ENCODE measurements at places on chromosomes 16 and 17. TPM values are rescaled to one million over a fixed set of nuclear protein-coding genes. Genes with fewer than 3 reads are reported as not detected.
A peak's percentile ranks its signal among the peaks of the same experiment; 100 is the strongest.

C17orf107 gene
- total RNA-seq: 8.3 TPM

DNA sequence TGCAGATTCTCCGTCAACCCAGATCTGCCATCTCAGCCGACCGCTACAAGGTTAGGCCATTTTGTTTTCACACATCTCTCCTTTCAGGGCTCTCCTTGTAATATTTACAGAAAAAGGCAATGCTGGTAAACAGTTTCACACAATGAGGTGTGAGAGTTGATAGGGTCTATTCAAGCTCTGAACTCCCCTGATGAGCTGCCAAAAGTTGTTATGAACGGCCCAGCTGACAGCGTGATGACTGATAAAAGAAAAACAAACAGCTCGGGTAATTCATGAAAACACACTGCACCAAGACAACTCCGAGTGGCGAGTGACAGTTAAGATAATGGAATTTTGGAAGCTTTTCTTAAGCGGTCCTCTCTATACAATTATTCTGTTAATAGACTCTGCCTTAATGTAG, 68.1 kb upstream of the IRX5 start:
- DNase-seq: peak; percentile 18

TP53TG3 gene
- total RNA-seq: not detected

PRCD gene
- not detected for total RNA-seq

DNA sequence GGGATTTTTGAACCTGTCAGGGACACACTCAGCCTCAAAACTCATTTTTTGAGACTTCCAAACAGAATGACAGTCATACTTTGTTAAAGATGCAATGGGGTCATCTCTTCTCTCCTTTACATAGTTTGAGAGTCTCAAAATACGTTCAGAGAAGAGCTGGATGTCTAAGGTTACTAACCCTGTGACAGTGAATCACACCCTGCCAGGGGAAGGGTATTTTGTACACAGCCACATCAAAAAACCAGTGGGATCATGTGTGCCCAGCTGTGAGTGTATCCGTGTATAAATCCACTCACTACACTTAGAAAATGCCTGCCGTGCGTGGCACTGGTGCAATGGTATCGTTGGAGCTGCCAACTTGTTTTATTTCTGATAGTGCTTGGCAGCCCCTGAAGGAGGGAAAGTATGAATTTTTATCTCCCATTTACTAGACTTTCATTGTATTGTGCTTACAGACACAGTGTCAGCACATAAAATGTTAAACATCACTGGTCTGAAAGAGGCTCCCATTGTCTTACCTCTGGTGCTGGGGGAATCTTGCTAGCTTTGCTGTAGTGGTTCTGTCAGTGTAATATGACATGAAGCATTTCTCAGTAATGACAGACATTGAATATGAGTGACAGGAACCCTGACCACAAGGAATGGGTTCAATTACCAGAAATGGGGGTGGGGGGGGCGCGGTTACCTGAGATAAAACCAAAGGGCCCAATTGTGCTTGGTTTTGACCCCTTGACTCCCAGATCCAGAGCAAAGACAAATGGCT, 256.3 kb downstream of the FTO start:
- DNase-seq: no peak

CCL23 gene
- total RNA-seq: not detected

- DNase-seq: no peak
These were observed 17.8 kb upstream of the METRNL start for GRCh38 chr17:83061586-83061985.

GRCh38 chr16:4686497-4687210, 6.7 kb upstream of the NUDT16L1 start:
- no peak for DNase-seq

USP43 gene
- total RNA-seq: 13.4 TPM

DNA sequence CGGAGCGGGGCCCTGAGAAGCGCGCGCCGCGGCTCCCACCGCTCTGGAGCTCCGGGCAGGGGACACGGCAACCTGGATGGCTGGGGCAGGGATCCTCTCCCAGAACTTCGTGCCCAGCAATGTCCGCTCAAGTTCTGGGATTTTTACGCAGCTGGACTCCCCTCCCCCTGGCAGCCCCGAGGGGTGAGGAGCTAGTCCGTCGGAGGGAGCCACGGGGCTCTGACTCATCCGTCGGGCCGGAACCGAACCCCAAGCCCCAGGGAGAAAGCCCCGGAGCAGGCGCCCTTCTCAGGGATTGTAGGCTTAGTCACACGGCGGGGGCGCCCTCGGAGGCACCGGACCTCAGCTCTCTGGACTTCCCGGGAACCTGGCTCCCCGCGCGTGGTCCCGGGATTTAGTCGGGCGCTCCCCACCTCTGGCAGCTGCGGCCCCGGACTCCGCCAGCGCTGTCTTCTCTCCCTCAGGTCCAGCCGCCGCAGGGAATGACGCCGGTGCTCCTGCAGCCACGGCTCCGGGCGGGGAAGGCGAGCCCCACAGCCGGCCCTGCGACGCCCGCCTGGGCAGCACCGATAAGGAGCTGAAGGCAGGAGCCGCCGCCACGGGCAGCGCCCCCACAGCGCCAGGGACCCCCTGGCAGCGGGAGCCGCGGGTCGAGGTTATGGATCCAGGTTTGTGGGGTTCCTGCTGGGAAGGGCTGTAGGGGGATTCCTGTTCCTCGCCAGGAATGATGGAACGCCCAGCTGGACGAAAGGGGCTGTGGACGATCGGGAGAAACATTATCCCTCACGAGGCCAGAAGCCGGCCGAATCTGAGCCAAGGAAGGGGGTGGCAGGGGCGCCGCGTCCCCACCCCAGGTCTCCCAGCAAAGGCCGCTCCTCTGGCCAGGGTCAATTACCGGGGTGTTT, 830 bp downstream of the SPHK1 start:
- peak; percentile 59 for DNase-seq

PYY gene
- total RNA-seq: 0.79 TPM

DNA sequence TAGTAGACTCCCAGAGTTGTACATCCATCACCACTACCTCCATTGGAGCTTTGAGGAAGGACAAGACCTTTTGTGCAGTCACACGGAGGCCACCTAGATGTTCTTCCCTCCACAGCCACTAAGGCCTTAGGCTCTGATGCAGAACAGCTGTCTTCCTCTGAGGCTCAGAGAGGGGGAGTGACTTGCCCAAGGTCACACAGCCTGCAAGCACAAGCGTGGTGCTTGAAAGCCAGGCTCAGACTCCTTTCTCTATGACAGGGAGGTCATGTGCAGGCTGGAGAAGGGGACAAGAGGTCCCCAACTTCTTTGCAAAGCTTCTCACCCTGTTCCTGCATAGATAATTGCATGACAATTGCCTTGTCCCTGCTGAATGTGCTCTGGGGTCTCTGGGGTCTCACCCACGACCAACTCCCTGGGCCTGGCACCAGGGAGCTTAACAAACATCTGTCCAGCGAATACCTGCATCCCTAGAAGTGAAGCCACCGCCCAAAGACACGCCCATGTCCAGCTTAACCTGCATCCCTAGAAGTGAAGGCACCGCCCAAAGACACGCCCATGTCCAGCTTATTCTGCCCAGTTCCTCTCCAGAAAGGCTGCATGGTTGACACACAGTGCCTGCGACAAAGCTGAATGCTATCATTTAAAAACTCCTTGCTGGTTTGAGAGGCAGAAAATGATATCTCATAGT, 12.7 kb downstream of the SCGB1C2 start:
- DNase-seq: no peak

DNAJC7 gene
- total RNA-seq: 47.7 TPM

- DNase-seq: peak; percentile 27
These were observed 79.5 kb downstream of the PMP22 start for GRCh38 chr17:15185625-15185991.

GRCh38 chr16:75820672-75821071, 94.4 kb upstream of the CPHXL start:
- DNase-seq: peak; percentile 3

GRCh38 chr16:77739559-77739892, 17.2 kb downstream of the NUDT7 start:
- DNase-seq: peak; percentile 58

- DNase-seq: no peak
These were observed 129.0 kb downstream of the CCDC144A start for GRCh38 chr17:16818821-16819683.

- no peak for DNase-seq
These were observed 363.5 kb downstream of the CPPED1 start for GRCh38 chr16:12440228-12440530.

MPG gene
- total RNA-seq: 107 TPM

GRCh38 chr17:4877089-4877488, 22.2 kb upstream of the C17orf107 start:
- DNase-seq: no peak

DNA sequence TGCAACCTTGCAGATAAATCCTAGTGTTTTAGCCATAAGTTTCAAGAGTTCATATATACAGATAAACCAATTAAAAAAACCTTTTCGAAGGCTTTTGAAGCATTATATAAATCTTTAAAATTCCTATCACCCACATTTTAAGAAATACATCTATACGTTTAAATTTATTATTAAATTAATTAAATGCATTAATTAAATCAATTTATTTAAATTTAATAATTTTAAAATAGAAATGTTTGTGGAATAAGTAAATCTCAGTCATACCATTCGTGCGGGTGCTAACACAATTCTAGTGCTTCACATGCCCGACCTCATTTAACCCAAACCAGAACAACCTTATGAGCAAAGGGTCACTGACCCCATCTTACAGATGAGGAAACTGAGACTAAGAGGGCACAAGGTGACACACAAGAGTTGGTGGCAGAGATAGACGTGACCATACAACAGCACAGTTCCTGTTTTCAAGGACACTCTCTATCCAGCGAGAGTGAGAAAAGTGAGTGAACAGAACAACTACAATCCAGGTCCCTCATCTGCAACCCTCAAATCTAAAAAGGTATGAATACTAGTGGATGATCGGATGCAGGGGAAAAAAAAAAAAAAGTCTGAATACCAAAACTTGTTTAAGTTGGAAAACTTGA, 1.4 kb downstream of the NSMCE1 start:
- no peak for DNase-seq

ARL17A gene
- total RNA-seq: 2.9 TPM

IQCK gene
- total RNA-seq: 1.3 TPM

GRB7 gene
- 9.0 TPM for total RNA-seq

RAB26 gene
- 0.90 TPM for total RNA-seq

GRCh38 chr16:22692916-22693637, 120.9 kb upstream of the HS3ST2 start:
- no peak for DNase-seq

GRCh38 chr16:86338403-86339115, 171.8 kb upstream of the FOXF1 start:
- no peak for DNase-seq

FSCN2 gene
- 1.3 TPM for total RNA-seq

ZNF385C gene
- 0.26 TPM for total RNA-seq

DNA sequence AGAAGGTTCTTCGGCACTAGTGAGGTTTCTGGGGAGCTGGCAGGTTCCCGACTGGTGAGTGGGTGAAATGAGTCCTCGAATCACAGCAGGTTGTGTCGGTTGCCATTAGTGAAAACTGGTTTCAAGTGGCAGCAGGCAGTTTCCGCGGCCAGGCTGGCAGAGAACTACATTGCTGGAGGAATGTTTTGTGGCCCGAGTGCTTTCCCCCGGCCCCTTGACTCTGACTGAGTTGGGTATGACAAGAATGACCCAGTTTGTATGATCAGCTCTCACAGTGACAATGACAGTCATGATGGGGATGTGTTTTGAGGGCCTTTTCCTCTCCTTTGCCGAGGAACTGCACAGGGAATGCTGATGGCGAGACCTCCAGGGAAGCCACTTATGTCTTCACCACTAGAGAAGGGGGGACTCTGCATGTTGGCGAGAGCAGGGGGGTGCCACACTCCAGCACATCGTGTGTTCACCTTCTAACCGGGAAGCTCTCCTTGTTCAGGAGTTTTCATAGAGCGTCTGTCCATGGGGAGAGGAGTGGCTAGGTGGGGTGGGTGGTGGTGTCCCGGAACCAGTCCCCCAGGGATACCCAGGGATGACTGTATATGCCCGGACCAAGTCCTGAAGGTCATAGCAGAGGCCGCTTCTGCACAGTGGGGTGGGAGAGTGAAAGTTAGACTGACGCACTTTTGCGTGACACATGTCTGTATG, 206.0 kb upstream of the CHMP6 start:
- no peak for DNase-seq

- DNase-seq: peak; percentile 36
These were observed at the start of gene ASIC2 for GRCh38 chr17:33292981-33293867. TSS of gene ASIC2 (minus strand) at chr17:33293295.

CDH13 gene
- 23.3 TPM for total RNA-seq

DNA sequence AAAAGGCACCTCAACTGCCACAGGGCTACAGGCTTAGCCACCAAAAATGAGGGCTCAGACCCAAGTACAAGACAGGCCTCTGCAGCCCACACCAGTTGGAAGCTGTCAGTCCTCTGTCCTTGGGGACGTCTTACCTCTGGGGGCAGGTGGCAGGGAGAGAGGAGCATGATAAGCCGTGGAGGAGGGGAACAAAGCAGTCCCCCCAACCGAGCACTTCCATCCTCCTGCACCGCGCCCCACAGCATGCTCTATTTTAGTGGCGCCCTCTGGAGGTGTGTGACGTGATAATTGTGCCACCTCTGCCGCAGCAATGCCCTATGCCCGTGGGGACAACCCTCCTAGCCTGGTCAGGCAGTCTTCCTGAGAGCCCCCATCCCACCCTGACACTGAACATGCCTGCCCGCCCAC, 13.6 kb downstream of the G6PC3 start:
- no peak for DNase-seq

DNA sequence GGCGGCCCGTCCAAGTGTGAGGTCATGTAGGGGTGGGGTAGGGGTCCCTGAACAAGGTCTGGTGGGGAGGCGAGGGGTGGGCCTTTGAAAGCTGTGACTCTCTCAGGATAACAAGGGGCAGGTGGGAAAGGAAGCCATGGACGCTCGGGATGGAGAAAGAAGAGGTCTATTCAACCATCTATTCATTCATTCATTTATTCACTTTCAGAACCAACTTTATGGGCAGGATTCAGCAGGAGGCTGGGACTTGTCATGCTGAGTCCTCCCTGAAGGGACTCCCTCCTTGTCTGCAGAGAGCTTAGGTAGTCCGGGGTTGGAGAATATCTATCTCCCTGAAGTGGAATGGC, 8.6 kb upstream of the CD300A start:
- DNase-seq: no peak

DNA sequence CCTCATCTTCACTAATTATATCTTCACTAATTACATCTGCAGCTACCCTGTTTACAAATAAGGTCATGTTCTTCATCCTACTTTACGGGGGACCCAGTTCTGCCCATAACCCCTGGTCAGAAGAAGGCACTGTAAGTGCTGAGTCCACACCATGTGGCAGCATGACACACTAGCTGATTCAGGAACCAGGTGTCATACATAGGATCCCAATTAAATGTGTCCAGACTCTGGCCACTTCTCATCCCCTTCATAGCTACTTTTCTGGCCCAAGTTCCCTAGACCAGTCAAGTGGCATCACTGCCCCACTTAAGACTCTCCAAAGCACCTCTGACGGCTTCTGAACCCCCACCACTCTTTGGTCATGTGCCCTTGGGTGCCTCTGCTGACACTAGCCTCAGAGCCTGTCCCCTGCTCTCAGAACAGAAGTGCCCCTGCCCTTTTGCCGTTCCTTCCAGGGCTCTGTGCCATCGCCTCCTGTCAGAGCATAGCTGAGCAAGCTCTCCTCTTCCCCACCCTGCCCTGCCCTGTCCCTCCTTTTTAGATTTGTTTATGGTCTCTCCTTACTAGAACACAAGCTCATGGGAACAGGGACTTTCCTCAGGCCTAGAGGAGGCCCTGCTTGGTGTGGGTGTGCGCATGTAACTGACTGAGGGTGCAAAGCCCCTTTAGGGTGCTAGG, 61.1 kb downstream of the B9D1 start:
- DNase-seq: no peak

- DNase-seq: no peak
These were observed 127.8 kb upstream of the CDH5 start for GRCh38 chr16:66238696-66239095.

TEKT3 gene
- total RNA-seq: not detected

All from bronchial epithelial cell (primary cell).